Right atrium auricular region (tissue), 2 donors: ENCODE measurements at places on chromosomes 7 and 10. TPM values are rescaled to one million over a fixed set of nuclear protein-coding genes. Genes with fewer than 3 reads are reported as not detected.

- DNase-seq = no peak
These were observed 166.0 kb downstream of the RNF216 start for GRCh38 chr7:5615190-5616070.

DNA sequence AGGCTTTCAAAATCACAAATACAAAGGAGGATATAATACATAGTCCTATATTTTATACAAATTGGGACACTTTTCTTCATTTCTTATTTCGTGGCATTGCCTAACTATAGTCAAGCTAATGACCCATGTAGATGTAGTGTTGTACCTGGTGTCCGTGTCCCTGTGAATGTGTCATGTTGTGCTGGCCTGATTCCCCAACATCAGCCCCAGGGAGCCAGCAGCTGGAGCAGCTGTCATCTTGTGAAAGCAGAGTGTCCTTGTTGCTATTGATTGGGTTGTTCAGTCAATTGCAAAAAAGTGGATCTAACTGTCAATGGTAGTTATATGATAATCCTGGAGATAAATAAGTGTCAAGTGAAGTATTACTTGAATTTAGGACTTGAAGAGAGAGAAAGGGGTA, 86.3 kb downstream of the KAT6B start:
- no peak for DNase-seq

The IDI2 gene
- total RNA-seq = 0.24 TPM

The ACSM6 gene
- total RNA-seq = not detected

The COL13A1 gene
- 5.7 TPM for total RNA-seq

The SUGCT gene
- 5.4 TPM for total RNA-seq

The ABCA13 gene
- total RNA-seq = not detected

The CCDC172 gene
- total RNA-seq = not detected

The ZNF365 gene
- total RNA-seq = 1.1 TPM
